ENCODE measurements at places on chromosomes 5 and 9.

DNA sequence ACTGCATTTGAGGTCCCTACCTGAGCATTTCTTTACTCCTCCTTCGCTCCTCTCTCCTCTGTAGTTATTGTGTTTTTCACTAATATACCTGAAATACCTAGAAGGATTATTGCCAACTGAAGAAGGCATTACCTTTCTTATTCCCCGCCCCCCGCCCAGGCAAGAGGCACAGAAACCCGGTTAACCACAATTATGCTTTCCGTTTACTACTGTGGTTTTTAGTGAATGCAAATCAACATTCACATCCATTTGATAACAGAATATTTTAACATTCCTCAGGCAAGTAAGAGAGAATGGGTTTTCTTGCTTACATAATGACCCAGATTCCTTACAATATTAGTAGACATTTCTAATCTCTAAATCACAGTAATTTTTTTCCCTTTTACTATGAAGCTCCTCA is 136.9 kb downstream of the PCSK5 start:
- DNase-seq, result no peak

DNA sequence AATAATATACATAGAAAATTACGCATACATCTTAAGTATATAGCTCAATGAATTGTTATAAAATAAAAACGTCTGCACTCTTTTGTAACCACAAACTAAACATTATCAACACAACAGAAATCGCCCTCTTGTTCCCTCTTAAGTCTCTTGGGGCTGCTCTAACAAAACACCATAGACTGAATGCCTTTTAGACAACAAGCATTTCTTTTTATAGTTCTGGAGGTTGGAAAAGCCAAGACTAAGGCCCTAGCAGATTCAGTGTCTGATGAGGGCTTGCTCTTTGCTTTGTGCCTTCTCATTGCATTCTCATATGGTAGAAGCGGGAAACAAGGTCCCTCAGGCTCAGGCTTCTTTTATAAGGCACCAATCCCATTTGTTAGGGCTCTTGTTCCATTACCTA is 4.9 kb upstream of the IFNB1 start:
- no peak for DNase-seq

DNA sequence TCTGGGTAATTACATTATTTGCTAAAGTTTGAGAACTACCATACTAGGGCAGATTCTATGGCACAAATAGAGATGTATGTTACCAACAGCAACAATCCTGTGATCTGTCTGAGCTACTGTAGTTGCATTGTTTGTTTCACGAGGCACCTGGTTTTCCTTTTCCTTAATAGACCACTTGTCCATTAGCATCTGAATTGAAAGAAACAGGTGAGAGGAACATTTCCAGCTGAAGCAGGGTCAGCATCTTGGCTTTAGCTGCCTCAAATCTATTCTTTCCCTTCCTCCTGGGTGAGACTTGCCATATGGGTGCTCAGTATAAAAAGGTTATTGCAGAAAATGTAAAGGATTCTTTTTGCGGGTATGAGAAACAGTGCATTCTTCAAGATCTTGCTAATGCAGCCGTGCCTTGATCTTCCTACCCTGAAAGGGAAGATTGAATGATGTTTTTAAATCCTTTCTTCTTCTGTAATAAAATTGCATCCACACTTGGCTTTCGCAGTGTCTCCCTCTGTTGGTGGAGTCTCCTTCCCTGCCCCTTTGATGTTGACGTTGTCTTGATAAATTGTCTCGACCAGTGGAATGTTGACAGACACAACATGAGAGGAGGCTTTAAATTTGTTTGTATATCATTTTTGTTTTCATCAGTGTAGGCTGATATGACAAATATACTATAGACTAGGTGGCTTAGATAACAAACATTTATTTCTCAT is 118.0 kb upstream of the BRINP1 start:
- no peak for DNase-seq

DNA sequence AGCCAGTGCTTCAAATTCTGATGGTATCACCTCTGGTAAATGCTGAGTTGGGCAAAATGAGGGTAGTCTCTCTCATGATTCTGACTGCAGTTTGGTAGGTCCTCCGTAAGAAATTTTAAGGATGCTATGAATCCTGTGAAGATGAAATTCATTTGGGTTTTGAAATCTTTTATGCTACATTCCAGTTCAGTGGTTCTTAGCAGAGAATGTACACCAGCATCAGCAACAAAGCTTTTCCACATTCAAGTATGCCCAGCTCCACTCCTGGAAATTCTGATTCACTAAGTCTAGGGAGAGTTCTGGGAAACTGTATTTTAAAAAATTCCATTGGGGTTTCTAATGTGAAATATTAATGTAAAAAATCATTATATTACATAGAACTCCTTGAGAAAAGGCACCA is 33.6 kb upstream of the ACOT12 start:
- no peak for DNase-seq

Measured in stimulated activated CD8-positive, alpha-beta memory T cell treated with anti-CD3 and anti-CD28 coated beads, Interleukin-2, amount 100 ng/mL, for 1 hour (primary cell).